ENCODE measurements at places on chromosomes 5 and 9. TPM values are rescaled to one million over a fixed set of nuclear protein-coding genes. Genes with fewer than 3 reads are reported as not detected.

GRCh38 chr5:56306433-56307150 lies 73.5 kb upstream of the ANKRD55 start:
- no peaks in the 10 kb centered on the region for H3K36me3 ChIP-seq
- no peaks in the 10 kb centered on the region for H3K4me1 ChIP-seq
- no peak overlapping the region for H3K27ac ChIP-seq
- no peak overlapping the region for H3K4me3 ChIP-seq
- no peak for DNase-seq

DNA sequence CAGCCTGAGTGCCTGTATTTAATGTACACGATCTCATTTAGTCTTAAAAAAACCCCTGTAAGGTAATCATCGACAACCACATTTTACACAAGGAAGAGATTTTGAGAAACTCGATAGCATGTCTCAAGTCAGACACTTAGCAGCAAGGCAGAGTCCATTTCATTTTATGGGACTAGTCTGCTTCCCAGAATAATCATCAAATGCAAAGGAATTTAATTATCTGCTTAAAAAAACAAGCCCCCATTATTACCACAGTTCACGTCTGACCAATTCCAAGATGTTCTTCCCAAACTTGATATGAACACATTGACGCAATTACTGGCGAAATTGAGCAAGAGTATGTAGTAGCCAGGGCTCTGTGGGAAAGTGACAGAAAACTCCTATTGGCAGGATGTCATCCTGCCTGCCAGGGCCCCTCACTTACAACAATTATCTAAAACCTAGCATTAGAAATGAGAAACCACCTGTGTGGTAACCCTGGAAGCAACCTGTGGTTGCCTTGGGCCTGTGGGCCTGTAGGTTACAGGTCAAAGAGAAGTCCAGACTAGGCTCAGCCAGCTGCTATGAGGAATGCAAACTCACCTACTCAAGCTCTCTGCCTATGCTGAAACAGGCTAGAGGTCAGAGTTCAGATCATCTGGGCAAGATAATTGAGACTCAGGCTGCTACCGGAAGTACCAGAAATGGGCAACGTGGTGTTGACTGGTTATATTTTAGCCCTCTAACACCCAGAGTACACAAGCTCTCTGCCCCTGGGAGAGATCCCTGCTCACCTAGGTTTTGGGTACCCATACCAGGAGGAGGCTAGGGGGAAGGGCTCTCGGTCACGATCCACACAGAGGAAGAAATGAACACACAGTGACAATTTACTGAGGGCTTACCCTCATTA lies 1.6 kb downstream of the B4GALT1 start:
- peak overlapping the region; percentile 71 for H3K4me3 ChIP-seq
- H3K36me3 ChIP-seq, result no peaks in the 10 kb centered on the region
- peak overlapping the region; percentile 98 for H3K27ac ChIP-seq
- H3K4me1 ChIP-seq, result peaks cover 51% of the 10 kb centered on the region
- no peaks in the 10 kb centered on the region for H3K27me3 ChIP-seq

- no peaks in the 10 kb centered on the region for H3K27me3 ChIP-seq
- no peaks in the 10 kb centered on the region for H3K4me1 ChIP-seq
- H3K27ac ChIP-seq, result no peak overlapping the region
- no peaks in the 10 kb centered on the region for H3K36me3 ChIP-seq
These were observed 776.7 kb downstream of the DTWD2 start for GRCh38 chr5:118211606-118212005.

DNA sequence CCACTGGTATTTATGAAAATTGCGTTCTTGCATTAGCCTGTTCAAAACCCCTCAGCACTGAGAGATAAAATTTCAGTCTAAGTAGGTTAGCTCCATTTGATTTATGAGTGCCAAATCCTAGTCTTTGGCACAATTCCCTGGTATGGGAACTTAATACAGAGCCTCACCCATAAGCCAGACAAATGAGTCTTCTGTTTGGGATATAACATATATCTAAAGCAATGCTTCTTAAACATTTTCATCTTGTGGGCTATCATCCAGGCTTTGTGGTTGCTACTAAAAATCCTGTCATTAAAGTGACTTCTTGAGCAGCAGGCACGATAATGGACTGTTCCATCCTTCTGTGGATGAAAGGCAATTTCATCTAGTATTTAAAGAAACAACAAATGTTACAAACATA lies 419.5 kb upstream of the ACTBL2 start:
- no peak for DNase-seq
- no peak overlapping the region for H3K27ac ChIP-seq
- no peaks in the 10 kb centered on the region for H3K4me1 ChIP-seq
- no peak overlapping the region for H3K4me3 ChIP-seq

- H3K27me3 ChIP-seq, result no peaks in the 10 kb centered on the region
- H3K27ac ChIP-seq, result no peak overlapping the region
- DNase-seq, result no peak
- H3K36me3 ChIP-seq, result no peaks in the 10 kb centered on the region
- no peak overlapping the region for H3K4me3 ChIP-seq
- H3K4me1 ChIP-seq, result no peaks in the 10 kb centered on the region
These were observed 170.0 kb downstream of the CACNA1B start for GRCh38 chr9:138047469-138048040.

PCDHGA3 gene
- polyA plus RNA-seq, result not detected

GRCh38 chr5:151772846-151773561 lies 1.2 kb downstream of the G3BP1 start:
- peaks cover 24% of the 10 kb centered on the region for H3K4me1 ChIP-seq
- H3K4me3 ChIP-seq, result peak overlapping the region; percentile 94
- no peak for DNase-seq
- H3K36me3 ChIP-seq, result peaks cover 19% of the 10 kb centered on the region
- H3K27me3 ChIP-seq, result no peaks in the 10 kb centered on the region

Measured in keratinocyte (primary cell).